ENCODE measurements at places on chromosomes 1 and 21. TPM values are rescaled to one million over a fixed set of nuclear protein-coding genes. Genes with fewer than 3 reads are reported as not detected.

PGLYRP4 gene
- polyA plus RNA-seq: 0.31 TPM

HSD3B2 gene
- 0.72 TPM for polyA plus RNA-seq

DUSP23 gene
- polyA plus RNA-seq: 40.0 TPM

OR6N1 gene
- polyA plus RNA-seq: not detected

CHD5 gene
- polyA plus RNA-seq: 2.6 TPM

DNA sequence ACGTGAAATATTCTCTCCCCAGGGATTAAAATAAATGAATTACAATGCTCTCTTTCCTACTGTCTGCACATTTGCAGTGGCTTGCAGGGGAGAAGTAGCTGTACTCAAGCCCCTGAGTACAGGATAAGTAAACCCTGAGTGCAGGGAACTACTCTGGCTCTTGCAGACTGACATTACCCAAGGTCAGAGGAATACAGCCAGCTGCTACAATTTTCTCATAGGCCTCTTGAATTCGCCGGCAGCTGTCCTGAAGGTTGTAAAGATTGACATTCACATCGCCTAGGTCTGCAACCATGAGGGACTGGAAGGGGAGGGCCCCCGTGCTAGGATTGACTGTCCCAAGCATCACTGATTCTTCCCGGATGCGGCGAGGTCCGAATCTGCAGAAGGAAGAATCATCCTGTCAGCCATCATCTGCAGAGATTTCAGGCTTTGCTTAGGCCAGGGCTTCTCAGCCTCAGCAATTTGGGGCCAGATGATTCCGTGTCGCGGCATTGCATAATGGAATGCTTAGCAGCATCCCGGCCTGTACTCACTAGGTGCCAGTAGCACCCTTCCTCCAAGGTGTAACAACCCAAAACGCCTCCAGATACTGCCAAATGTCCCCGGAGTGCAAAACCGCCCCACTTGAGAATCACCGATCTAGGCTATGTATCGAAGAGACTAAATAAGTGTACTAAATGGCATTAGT is 1.7 kb downstream of the AGMAT start:
- no peak for DNase-seq

Measured in large intestine (tissue), 12 donors.